ENCODE measurements at places on chromosomes 4 and X. TPM values are rescaled to one million over a fixed set of nuclear protein-coding genes. Genes with fewer than 3 reads are reported as not detected.

ARSJ gene
- polyA plus RNA-seq, result 0.85 TPM

DSPP gene
- not detected for polyA plus RNA-seq

GCNA gene
- polyA plus RNA-seq, result 3.3 TPM

SPP1 gene
- 21.8 TPM for polyA plus RNA-seq

ASB9 gene
- polyA plus RNA-seq, result not detected

BMP15 gene
- polyA plus RNA-seq, result not detected

FAM9C gene
- not detected for polyA plus RNA-seq

PRMT9 gene
- polyA plus RNA-seq, result 4.4 TPM

WDR17 gene
- polyA plus RNA-seq, result 43.7 TPM

HELT gene
- not detected for polyA plus RNA-seq

TMEM271 gene
- polyA plus RNA-seq, result 2.7 TPM

XIAP gene
- polyA plus RNA-seq, result 8.9 TPM

SSX4 gene
- not detected for polyA plus RNA-seq

SULT1E1 gene
- not detected for polyA plus RNA-seq

FGF2 gene
- 2.6 TPM for polyA plus RNA-seq

NLGN3 gene
- polyA plus RNA-seq, result 16.4 TPM

RRH gene
- polyA plus RNA-seq, result 0.89 TPM

CFAP299 gene
- polyA plus RNA-seq, result 4.9 TPM

PAK3 gene
- polyA plus RNA-seq, result 23.9 TPM

GPR50 gene
- polyA plus RNA-seq, result not detected

SERTM2 gene
- polyA plus RNA-seq, result not detected

SATL1 gene
- 1.2 TPM for polyA plus RNA-seq

All from Purkinje cell (primary cell).